ENCODE measurements at places on chromosomes 12 and 14. TPM values are rescaled to one million over a fixed set of nuclear protein-coding genes. Genes with fewer than 3 reads are reported as not detected.
A peak's percentile ranks its signal among the peaks of the same experiment; 100 is the strongest.

GRCh38 chr12:106247674-106248311 lies at the start of gene CKAP4:
CKAP4 (minus strand) TSS chr12:106248020; CDS start chr12:106247851, 169 bp downstream.
- no peaks in the 10 kb centered on the region for H3K27me3 ChIP-seq
- peak; percentile 68 for DNase-seq
- H3K4me1 ChIP-seq: peaks cover 26% of the 10 kb centered on the region
- H3K27ac ChIP-seq: peak within 1 kb of the TSS; percentile 99
- H3K36me3 ChIP-seq: peaks cover 2% of the 10 kb centered on the region

DNA sequence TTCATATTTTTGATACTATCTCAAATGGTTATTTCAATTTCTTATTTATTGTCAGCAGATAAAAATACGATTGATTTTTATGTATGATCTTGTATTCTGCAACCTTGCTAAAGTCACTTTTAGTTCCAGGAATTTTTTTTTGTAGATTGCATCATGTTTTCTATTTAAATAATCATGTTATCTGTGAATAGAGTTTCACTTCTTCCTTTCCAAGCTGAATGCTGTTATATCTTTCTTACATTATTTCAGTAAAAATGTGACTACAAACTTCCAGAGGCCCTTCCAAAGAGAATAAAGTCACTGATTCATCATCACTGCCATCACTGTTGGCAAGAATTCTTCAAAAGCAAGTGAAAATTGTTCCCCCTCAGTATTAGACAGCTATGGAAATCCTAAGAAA lies 104.7 kb upstream of the RAP1B start:
- H3K27ac ChIP-seq: no peak overlapping the region
- H3K36me3 ChIP-seq: no peaks in the 10 kb centered on the region
- no peak for DNase-seq
- no peaks in the 10 kb centered on the region for H3K4me1 ChIP-seq

GRCh38 chr14:54590481-54590880 lies 23.6 kb downstream of the SAMD4A start:
- no peaks in the 10 kb centered on the region for H3K36me3 ChIP-seq
- no peaks in the 10 kb centered on the region for H3K4me1 ChIP-seq
- no peak for DNase-seq
- no peaks in the 10 kb centered on the region for H3K27me3 ChIP-seq
- H3K27ac ChIP-seq: no peak overlapping the region

DNA sequence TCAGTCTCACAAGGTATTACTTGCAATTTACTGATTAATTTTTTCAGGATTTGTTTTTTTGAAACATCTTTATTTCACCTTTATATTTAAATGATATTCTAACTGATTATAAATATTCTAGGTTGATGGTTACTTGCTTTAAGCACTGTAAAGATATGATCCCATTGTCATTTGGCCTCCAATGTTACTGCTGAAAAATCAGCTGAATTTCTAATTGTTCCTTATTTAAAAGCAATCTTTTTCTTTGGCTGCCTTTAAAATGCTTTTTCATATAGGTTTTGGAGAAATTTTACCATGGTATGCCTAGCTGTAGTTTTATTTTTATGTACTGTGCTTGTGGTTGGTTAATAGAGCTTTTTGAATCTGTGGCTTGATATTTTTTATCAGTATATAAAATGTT lies 275.6 kb upstream of the PPFIA2 start:
- H3K27ac ChIP-seq: no peak overlapping the region
- H3K4me3 ChIP-seq: no peak overlapping the region
- no peaks in the 10 kb centered on the region for H3K27me3 ChIP-seq
- no peak for DNase-seq
- no peaks in the 10 kb centered on the region for H3K36me3 ChIP-seq

- no peak for DNase-seq
- no peaks in the 10 kb centered on the region for H3K36me3 ChIP-seq
- no peaks in the 10 kb centered on the region for H3K4me1 ChIP-seq
These were observed 365.6 kb downstream of the BCL11B start for GRCh38 chr14:98906123-98906995.

- no peak for DNase-seq
- no peak overlapping the region for H3K27ac ChIP-seq
- no peaks in the 10 kb centered on the region for H3K4me1 ChIP-seq
- no peak overlapping the region for H3K4me3 ChIP-seq
These were observed 513.8 kb downstream of the RPL10L start for GRCh38 chr14:46137786-46138185.

DNA sequence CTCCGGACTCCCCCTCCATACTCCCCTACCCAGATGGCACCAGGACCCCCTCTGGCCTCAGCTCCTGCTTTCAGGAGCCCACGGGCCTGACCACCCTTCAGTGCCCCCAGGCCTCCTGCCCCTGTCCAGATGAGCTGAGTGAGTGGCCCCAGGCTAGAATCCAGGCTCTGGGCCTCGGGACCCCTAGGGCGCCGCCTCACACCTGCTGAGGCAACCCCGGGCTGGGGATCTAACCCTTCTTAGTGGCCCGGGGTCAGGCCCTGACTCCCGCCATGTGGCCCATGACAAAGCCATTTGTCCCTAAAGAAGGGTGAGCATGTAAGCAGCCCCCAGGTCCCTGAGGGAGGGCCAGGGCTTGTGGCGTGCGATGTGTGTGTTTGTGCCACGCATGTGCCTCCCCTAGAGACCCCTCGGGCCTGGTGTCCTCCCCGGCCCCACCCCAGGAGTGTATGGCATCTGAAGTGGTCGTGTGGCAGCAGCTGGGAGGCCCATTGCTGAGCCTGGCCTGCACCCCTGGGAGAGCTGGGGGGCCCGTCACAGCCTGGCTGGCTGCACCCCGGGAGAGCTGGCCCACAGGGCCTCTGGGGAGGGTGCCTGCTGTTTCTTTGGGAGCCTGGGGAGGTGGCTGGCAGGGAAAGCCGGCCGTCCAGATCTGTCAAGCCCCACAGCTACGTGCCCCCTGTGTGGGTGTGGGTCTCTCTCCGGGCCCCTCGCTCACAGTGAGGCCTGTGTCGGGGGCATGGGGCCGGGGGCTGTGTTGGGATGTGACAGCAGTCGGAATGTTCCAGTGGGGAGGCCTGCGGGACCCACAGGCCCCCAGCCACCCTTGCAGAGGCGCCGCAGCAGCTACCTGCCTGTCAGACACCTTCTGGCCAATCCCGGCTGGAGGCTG lies 7.8 kb downstream of the FBRSL1 start:
- H3K36me3 ChIP-seq: no peaks in the 10 kb centered on the region
- H3K27ac ChIP-seq: no peak overlapping the region
- DNase-seq: no peak
- H3K4me1 ChIP-seq: peaks cover 71% of the 10 kb centered on the region

DNA sequence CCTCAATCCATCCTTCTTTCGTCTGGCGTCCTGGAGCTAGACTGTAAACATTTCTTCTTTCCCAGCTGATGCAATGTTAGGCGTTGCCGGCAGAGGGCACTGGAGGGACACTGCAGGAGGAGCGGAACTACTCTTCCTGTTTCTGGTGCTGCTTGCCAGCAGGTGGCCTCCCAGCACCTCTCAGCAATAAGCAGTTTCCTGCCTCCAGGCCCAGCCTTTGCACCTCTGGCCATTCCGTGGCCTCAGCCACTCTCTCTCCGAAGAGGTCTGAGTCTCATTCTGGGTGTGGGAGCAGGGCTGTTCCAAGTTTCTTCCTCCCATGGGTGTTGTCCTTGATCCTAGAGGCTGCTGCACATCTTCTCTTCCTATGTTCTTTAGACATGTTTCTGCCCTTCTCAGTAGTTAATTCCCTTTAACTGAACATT lies 7.5 kb upstream of the ASPG start:
- H3K27me3 ChIP-seq: no peaks in the 10 kb centered on the region
- peaks cover 2% of the 10 kb centered on the region for H3K4me1 ChIP-seq
- peak; percentile 83 for DNase-seq
- H3K27ac ChIP-seq: no peak overlapping the region
- no peaks in the 10 kb centered on the region for H3K36me3 ChIP-seq

- H3K27me3 ChIP-seq: no peaks in the 10 kb centered on the region
- H3K36me3 ChIP-seq: no peaks in the 10 kb centered on the region
- H3K4me1 ChIP-seq: no peaks in the 10 kb centered on the region
- no peak overlapping the region for H3K4me3 ChIP-seq
- no peak overlapping the region for H3K27ac ChIP-seq
- no peak for DNase-seq
These were observed 117.1 kb downstream of the HMGA2 start for GRCh38 chr12:65941388-65941787.

The NTS gene
- 4.2 TPM for total RNA-seq

The HOXC6 gene
- 0.33 TPM for total RNA-seq

The SELPLG gene
- total RNA-seq: 4.8 TPM

The NANOG gene
- total RNA-seq: not detected

The ZCCHC8 gene
- total RNA-seq: 20.5 TPM

The ADAMTS20 gene
- 0.05 TPM for total RNA-seq

The LBHD2 gene
- not detected for total RNA-seq

All from liver (tissue), 10 donors.